ENCODE measurements at places on chromosomes 1 and 21.

- DNase-seq = no peak
Observed at GRCh38 chr1:55444667-55445066, 229.5 kb upstream of the USP24 start.

DNA sequence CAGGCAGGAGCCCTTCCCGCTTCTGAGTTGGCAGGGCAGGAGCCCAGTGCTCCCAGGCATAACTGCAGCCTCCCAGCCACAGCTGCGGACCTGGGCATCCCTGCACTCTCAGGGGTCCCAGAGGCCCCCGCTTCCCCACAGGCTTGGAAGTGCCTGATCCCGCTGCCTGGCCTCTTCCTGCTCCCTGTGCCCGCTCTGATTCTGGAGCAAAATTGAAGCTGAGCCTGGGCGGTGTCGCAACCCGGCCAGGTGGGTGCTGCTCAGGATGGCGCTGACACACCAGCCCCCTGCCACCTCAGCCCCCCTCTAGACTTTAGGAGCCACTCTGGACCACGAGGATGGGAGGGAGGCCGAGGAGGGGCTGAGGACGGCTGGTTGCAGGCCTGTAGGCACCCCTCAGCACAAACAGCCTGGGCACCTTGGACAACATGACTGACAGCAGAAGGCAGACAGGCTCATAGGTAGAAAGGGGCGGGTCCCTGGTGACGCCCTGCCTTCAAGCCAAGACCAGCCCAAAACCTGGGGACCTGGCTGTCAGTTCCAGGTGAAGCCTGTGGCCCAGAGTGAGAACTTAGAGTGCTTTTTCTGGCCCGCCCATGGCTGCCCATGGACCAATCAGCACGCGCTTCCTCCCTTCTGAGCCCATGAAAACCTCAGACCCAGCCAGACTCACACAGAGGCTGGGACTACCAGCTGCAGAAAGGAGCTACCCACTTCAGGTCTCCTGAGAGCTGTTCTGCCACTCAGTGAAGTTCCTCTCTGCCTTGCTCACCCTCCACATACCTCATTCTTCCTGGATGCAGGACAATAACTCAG is 7.2 kb downstream of the HLCS start:
- no peak for DNase-seq

GRCh38 chr1:30611741-30612309 is 111.6 kb downstream of the MATN1 start:
- no peak for DNase-seq

GRCh38 chr1:2372551-2373490 is 18.5 kb downstream of the MORN1 start:
- no peak for DNase-seq

DNA sequence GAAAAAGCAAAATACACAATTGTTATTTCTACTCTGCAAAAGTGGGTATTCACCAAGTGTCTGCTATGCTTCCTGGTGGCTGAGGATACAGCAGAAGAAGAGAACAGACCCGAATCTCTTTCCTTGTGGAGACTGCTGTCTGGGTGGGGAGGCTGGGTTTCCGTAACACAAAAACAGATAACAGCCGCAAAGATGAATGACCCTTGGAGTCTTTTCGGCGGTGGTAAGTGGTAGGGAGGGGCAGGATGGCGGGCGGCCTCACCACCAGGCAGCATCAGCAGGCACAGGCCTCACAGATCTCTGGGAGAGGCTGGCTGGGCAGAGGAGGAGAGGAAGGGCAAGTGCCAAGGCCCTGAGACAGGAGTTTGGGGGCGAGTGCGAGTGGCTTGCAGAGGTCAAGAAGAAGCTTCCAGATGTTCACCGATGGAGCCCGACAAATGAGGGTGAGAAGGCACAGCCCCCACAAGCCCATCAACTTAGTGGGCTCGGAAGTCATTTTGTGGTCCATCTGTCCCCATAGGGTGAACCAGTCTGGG is 164.2 kb downstream of the RHOU start:
- DNase-seq = no peak

- DNase-seq = no peak
Observed at GRCh38 chr1:29230204-29230552, 556 bp downstream of the MECR start.

GRCh38 chr21:38790059-38790458 is 15.7 kb upstream of the ETS2 start:
- DNase-seq = no peak

GRCh38 chr1:115893545-115893944 is 52.6 kb upstream of the NHLH2 start:
- DNase-seq = no peak
